ENCODE measurements at places on chromosomes 6 and 20.

GRCh38 chr6:71153755-71154325, 134.8 kb upstream of the OGFRL1 start:
- DNase-seq: no peak

GRCh38 chr6:72321788-72322187, 300.1 kb upstream of the KCNQ5 start:
- DNase-seq: no peak

- DNase-seq: no peak
These were observed 143.5 kb upstream of the AFDN start for GRCh38 chr6:167683028-167683862.

DNA sequence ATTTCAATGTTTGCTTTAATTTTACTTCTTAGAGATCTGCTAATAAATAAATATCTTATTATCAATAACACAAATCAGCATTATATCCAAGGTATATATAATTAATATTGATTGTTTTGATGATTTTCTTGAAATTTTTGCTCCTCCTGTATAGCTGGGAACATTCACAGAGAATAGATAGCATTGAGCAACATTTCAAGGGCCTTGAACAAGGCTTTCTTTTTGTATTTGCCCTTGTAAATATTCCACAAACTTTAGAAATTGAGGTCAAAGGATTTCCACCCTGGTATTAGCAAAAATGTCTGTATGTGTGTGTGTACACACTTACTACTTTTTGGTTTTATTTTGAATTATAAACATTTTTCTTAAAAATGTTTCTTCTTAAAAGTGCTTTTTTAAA, 205.6 kb downstream of the EYA4 start:
- no peak for DNase-seq

DNA sequence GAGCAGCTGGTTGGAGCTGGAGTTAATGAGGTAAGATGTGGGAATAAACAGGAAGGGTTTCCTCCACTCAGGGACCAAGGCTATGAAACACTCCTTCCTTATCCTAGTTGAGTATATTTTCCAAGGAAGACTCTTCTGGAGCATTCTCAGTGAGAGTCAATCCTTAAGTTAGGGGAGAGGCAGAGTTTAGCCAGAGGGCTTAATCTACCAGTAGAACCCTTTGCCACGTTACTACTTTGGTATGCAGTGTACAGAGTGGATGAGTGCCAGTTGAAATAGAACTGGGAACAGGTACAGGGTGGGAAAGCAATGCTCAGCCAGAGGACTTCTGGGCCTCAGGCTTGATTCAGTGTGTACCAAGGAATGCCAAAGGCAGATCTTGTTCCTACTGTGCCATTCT, 114.3 kb downstream of the UBE3D start:
- no peak for DNase-seq

DNA sequence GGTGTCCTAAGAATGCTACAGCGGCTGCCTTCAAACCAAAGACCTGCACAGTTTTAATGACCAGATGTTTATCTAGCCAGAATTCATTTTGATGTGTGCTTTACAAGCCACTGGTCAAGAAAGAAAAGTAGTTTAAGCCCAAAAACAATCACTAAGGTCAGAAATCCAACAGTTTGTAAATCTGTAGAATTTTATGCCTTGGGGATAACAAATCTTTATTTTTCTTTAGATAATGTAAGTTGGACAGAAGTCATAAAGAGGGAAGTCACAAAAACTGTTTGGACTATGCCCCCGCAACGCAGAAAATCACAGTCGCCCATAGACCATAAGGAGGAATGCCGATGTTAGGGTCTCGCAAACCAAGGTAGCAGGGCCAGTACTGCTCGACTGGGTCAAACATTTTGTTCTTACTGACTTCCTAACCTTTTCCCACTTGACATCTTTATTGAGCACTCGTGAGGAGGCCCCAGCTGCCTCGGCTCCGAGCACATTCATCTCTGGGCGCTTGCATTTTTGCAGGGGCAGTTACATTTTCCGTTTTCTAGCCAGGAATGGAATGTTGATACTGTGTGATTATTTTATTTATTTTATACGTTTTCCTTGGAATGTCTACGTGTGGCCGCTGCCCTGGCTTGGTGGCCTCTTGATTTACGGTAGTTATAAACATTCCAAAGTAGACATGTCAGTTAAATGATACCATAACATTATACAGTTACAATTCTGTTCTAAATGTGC, 56.7 kb upstream of the APCDD1L start:
- DNase-seq: no peak

DNA sequence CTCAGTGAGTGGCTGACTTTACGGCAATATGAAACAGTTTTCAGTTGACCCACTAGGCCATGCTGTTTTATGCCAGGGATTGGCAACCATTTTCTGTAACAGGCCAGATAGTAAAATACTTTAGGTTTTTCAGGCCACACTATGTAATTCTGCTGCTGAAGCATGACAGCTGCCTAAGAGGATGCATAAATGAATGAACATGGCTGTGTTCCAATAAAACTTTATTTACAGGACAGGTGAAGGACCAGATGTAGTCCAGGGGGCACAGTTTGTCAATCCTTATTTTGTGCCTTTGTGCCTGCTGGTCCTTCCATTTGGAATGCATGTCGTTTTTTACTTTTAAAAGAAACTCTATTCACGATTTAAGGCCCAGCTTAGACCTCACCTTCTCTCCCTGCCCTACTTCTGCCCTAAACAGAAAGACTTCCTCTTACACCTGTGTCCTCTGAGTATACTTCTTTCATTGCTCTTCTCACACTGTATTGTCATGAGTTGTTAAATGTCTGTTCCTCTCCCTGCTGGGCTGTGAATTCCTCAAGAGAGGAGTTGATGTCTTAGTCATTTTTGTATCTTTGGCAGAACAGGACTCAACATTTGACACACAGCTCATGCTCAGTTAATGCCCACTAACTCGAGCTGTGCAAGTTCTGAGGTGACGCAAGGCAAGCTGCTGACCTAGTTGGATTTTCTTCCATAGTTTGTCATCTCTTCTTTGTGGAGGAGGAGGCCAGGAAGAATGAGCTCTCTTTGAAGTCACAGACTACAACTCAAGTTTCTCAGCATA, 90.1 kb upstream of the MAP7 start:
- no peak for DNase-seq

Measured in NCI-H1694 (cell line).